Posterior cingulate gyrus (tissue), 11 donors: ENCODE measurements at places on chromosomes 16 and 17.
A peak's percentile ranks its signal among the peaks of the same experiment; 100 is the strongest.

GRCh38 chr16:549544-550263 is 10.5 kb upstream of the PRR35 start:
- DNase-seq: no peak

- DNase-seq: peak; percentile 37
These were observed 105.5 kb downstream of the TNFRSF13B start for GRCh38 chr17:16866436-16866835.

- no peak for DNase-seq
These were observed 22.5 kb downstream of the HEXIM2 start for GRCh38 chr17:45184144-45184543.

DNA sequence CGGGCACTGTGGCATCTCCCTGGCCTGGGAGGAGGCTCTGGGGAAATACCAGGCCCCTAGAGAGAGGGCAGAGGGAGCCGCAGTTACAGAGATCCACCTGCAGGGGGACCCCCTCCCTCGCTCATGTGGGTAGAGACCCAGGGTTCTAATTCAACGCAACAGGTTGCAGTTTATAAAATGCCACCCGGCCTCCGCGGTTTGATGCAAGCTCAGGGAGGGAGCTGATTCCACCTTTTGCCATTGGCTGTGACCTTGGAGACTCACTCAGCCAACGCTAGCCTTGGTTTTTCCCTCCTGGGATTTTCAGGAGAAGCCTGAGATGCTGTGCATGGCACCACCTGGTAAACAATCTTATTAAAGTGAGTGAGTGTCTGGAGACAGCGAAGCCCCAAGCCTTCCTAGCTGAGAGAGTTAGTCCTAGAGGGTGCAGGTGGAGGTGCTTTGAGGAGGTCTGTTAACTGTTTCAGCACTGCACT is 12.1 kb downstream of the TTLL6 start:
- DNase-seq: peak; percentile 53

DNA sequence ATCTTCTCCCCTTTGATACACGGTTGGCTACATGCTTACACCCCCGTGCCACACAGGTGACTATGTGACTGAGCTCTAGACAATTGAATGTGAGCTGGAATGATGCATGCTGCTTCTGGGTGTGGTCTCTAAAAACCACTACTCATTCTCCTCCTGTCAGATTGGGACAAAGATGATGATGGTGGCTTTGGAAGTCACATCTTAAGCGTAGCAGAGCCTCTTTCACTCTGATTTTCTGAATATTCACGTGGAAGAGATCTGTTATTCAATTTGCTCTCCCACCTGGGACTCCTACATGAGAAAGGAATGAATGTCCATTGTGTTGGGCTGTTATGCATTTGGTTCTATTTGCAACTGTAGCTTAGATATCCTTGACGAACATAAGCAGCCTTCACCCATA is 763.6 kb upstream of the EEF2KMT start:
- no peak for DNase-seq

- DNase-seq: no peak
These were observed 155.6 kb downstream of the HS3ST2 start for GRCh38 chr16:22969567-22969966.

GRCh38 chr17:82831818-82832200 is 8.0 kb downstream of the ZNF750 start:
- DNase-seq: no peak

DNA sequence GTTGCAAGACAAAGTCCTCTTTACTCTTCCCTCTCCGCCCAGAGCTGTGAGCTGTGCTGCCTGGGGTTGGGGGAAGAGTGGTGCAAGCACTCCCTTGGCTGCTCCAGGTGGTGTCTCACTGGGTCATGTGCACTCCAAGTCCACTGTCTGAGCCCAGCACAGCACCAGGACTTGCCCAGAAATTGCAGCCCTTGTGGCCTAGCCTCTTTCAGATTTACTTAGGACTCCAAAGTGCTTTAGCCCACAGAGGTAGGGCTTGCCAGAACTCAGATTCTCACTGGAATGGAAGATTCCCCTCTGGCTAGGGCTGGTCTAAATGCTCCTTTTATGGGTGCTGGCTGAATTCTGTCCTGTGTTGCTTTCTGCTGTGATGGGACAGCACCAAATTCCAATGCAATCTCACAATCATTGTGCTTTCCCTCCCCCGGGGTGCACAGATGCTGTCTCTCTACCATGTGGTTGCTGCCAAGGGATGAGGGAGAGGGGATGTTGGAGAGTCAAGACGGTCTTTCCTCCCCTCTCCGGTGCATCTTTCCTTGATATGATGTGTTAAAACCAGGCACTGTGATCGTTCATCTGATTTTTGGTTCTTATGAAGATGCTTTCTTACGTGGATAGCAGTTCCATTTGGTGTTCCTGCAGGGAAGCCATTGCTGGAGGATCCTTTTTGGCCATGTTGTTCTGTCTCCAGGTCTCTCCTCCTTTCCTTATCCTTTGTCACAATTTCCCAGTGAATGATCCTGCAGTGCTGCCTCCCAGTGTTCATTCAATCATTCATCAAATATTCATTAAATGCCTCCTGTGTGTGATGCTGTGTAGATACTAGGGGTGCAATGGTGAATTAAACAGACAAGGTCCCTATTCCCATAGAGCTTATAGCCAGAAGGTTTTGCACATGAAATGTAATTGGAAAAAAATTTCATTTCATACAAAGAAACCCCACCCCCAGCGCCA is 216.3 kb downstream of the SPECC1 start:
- DNase-seq: no peak

DNA sequence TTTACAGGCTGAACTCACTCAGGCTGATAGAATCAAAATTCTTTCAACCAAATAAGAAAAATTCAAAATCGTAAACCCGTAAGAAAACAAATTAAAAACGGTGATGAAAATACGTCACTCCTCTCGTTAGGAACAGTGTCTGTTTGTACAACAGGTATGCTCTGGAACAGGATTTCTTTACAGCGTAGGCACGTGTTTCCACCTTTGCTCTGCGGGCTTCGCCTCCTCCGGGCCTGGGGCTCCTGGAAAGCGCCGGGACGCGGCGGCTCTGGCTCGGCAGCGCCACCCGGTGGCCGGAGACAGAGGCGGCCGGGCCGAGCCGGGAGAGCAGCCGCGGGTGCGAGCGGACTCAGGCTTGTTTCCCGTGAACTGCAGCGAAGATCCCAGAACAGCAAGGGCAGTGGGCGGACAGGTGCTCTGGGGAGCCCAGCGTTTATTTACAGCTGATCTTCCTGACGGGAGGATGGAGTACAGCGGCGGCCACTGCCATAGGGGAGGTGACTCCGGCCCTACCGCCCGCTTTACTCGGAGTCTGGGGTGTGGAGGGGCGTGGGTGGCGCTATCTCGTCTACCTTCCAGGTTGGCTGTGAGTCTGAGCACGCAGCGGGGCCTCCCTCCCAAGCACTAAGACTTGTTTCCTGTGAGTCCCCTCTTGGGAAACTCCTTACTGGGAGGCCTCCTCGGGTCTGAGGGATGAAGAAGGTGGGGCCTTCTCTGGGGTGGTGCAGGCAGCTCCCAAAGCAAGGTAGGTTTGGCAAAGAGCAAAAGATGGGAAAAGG is 40.5 kb upstream of the ATP2A3 start:
- DNase-seq: no peak

- no peak for DNase-seq
These were observed 3.6 kb upstream of the ZNF652 start for GRCh38 chr17:49365667-49366066.

DNA sequence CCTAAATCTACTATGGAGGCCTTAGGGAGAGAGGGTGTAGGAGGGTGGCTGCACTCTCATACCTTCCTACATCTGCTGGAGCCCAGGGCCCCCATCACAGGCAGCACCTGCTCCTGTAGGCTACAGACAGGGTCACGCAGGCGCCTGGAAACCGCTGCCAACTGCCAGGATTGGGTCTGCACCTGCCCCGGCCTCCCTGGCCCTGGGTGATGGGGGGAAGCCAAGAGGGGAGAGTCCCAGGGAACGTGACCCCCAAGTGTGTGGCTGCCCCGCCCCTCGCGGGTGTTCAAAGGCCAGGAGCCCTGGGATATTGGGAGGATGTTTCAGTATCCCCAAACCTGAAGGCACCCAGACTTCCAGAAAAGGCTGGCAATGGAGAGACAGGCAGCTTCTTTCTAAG is 5.6 kb upstream of the TEX19 start:
- no peak for DNase-seq

DNA sequence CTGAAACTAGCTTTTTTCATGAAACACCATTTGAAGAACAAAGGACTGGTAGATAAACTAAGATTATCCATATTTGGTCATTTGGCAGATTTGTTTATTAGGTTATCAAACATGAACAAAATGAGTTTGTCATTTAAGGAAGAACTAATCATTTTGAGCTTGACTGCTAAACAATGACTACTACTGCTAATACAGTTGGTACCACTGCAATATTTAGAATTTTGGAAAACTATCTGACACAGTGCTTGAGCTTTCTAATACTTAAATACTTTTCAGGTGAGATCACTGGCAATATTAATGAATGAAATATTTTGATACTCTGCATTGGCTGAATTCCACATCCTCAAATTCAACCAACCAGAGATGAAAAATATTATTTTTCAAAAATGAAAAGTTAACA is 47.2 kb downstream of the MED13 start:
- no peak for DNase-seq

- peak; percentile 77 for DNase-seq
These were observed at the start of gene AKTIP for GRCh38 chr16:53502331-53503269. AKTIP (minus strand) TSS chr16:53503209; CDS start chr16:53500259, 2,950 bp downstream.

DNA sequence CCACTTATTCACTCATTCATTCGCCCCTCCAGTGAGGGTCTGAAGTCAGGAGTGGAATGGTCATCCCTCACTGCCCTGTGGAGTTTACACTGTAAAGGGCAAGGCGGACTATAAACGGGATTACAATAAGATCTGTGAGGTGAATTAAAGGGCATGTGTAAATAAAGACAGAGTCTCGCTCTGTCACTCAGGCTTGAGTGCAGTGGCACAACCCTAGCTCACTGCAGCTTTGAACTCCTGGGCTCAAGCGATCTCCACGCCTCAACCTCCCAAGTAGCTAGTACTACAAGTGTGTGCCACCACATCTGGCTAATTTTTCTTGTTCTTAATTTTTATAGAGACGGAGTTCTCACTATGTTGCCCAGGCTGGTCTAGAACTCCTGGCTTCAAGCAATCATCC is 25.8 kb downstream of the GINS3 start:
- no peak for DNase-seq

GRCh38 chr17:55356434-55357328 is 65.0 kb downstream of the MMD start:
- DNase-seq: peak; percentile 62

- DNase-seq: no peak
These were observed 14.1 kb upstream of the ACSF3 start for GRCh38 chr16:89079434-89079980.

DNA sequence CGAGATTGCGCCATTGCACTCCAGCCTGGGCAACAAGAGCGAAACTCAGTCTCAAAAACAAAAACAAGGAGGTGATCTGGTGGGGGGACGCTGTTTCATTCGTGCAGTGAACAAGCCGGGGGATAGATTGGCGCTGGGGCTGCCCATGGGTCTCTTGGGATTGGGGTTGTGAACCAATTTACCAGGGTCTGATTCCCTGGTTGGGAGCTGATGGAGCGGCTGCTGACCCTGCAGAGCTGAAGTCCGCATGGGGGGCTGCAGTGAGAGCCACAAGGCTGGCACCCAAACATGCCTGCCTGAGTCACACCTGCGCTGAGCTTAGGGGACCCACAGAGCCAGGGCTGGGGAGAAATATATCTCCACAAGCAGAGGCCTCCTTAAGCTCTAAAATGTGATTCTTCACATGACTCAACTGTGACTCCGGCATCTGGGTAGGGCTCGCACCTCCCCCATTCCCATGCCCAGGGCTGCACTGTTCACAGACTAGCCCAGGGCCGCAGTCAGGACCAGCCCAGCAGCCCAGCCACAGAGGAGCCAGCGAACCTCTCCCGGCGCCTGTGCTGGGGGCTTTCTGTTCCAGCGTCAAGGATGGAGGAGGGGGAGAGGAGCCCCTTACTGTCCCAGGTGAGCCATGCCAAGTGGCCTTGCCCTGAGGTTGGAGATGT is 5.0 kb downstream of the TSPAN10 start:
- DNase-seq: no peak

GRCh38 chr16:30541502-30542329 is 7.1 kb upstream of the ZNF747 start:
- DNase-seq: no peak

- no peak for DNase-seq
These were observed 131.6 kb upstream of the NUDT7 start for GRCh38 chr16:77590707-77591106.

GRCh38 chr16:17417740-17418139 is 53.0 kb downstream of the XYLT1 start:
- DNase-seq: no peak

- no peak for DNase-seq
These were observed 172.5 kb downstream of the AXIN2 start for GRCh38 chr17:65388911-65389310.

DNA sequence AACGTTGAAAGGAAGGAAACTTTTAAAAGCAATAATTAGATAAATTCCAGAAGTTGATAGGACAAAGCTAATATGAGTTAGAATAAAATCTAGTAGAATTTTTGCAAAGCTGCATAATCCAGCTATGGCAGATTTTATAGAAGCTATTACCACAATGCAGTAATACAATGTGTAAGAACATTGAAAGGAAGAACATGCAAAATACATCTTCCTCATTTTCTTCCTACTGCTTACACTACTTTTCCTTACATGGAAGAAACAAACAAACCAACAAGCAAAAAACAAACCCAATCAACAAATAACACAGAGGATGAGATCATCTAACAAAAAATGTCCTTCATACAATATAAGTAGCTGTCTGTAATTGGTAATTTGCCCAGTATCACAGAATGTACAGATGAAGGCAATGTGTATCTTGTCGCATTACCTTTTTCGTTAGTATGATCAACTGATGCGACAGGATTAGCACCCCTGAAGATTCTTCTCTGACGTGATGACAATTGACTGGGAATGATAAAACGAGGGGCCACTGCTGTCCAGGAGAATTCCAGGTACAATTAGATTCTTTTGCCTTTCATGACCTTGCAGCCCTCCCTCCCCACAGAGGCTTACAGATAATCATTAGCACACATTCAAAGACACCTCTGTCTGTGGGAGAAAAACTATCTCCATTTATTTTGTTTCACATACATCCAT is 21.2 kb upstream of the LRRC37A start:
- DNase-seq: no peak

GRCh38 chr16:11493531-11493929 is 93.2 kb downstream of the LITAF start:
- DNase-seq: no peak

- DNase-seq: no peak
These were observed 65.6 kb downstream of the WIPI1 start for GRCh38 chr17:68391561-68392268.

- no peak for DNase-seq
These were observed 89.1 kb downstream of the CDK5R1 start for GRCh38 chr17:32575852-32576251.

DNA sequence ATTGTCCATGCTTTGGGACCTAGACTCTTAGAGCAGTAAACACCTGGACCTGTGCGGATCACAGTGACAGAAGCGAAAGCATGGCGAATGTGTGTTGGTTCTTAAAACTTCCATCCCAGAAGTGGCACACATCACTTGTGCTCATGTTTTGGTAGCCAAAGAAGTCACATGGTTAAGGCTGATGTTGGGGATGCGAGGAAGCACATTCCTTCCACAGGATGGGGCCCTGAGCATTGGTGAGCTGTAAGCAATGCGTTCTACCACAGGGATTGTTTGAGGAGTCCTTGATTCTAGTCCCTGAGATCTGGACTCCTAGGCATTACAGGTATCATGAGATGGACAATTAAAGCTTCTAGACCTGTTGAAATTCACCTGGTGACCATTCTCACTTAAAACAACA is 375.9 kb downstream of the UTP18 start:
- DNase-seq: no peak

GRCh38 chr17:44795928-44796327 is 34.2 kb downstream of the GJC1 start:
- no peak for DNase-seq

- DNase-seq: no peak
These were observed 34.5 kb downstream of the TNFRSF13B start for GRCh38 chr17:16937431-16937830.
